ENCODE measurements at places on chromosomes 2 and 18.

DNA sequence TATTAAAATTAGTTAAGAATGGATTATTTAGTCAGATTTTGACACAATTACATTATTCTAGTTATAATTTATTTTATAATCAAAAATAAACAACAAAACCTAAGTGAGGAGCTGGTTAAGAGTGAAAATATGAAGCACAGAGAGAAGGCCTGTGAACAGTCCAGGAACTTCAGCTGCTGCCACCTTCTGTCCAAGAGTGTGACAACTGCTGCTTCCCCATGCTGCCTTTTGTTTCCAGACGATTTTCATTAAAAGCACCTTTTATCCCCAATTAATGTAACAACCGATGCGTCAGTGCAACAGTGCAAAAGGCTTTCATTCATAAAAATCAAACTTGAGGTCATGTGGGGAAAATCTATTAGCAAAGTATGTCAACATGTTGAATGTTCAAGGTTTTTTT is 363.6 kb downstream of the CTNNA2 start:
- DNase-seq, result no peak

DNA sequence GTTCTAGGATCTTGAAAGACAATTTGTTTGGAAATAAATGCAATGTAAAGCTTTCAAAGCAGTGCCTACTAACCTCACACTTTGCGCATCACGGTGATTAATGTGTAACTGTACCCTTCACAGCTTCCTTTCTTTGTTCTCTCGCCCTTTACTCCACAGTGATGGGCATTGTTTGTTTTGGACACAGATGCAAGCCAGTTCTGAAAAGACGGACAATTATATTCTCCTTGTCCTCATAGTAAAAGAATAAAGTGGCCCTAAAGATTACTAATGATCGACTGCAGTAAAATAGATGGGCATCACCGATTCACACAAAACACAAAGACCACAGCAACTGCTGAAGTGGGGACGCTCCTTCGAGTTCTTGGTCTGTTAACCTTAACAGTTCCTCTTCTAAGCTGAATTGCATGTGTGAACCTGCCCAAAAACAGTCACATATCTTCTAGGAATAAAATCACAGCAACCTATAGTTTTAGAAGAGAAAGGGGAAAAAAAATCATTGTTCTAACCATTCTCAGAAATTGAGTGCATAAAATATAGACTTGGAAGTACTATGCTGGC is 7.7 kb downstream of the L3MBTL4 start:
- DNase-seq, result no peak

DNA sequence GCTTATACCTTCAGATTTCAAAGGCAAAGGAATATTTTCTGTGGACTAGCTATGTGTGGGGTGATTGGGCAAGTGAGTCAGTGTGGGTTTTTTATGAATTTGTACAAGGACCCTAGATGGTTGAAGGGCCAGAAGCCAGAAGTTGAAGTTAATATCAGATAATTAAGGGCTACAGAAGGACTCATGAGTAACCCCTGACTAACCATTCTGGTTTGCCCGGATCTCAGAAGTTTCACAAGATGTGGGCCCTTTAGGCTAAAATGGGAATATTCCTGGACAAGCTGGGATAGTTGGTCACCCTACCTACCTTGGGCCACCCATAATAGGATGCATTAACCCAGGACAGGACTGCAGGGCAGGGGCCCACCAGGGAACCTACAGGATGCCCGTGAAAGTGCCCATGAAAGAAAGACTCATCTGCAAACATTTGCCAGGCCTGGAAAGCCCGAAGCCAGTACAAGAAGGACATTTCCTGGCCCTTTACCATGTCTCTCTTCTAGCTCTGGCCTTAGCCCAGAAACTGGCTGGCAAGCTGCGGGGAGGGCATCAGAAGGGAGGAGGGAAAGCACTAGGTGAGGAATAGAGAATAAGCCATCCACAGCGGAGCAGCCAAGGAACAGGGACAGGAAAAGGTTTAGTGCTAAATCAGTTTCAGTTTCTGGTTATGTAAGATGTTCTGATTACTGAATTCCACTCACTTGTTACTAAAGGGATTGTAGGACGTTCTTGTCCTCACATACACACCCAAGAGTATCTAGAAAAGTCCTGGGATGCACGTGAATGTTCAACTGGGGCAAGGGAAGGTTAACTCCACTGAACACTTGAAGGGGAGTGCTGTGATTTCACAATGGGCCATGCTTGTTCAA is 33.6 kb downstream of the GCG start:
- DNase-seq, result no peak

- DNase-seq, result no peak
Observed at GRCh38 chr2:198700319-198700718, 757.4 kb downstream of the SATB2 start.

GRCh38 chr18:33749834-33750233 is 171.8 kb downstream of the ASXL3 start:
- DNase-seq, result no peak

- no peak for DNase-seq
Observed at GRCh38 chr2:54000524-54000923, 29.7 kb upstream of the PSME4 start.

DNA sequence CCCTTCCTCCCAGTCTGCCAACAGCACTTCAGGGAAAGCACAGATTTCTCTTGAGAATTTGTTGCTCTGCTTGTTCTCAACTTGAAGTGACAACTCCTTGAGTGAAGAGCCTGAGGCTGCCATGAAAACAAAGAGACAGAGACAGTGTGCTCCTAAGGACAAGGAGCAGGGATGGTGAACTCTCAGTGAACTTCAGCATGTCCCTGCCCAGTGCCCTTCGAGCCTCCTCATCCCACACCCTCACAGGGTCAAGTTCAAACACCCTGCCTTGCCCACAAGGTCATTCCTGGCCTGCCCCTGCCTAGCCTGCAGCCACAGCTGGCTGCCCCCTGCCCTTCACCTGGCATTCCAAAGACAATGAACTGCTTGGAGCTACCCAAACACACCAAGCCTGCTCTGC is 343.5 kb upstream of the KLHL29 start:
- no peak for DNase-seq

- no peak for DNase-seq
Observed at GRCh38 chr2:160575368-160575767, 81.8 kb upstream of the RBMS1 start.

DNA sequence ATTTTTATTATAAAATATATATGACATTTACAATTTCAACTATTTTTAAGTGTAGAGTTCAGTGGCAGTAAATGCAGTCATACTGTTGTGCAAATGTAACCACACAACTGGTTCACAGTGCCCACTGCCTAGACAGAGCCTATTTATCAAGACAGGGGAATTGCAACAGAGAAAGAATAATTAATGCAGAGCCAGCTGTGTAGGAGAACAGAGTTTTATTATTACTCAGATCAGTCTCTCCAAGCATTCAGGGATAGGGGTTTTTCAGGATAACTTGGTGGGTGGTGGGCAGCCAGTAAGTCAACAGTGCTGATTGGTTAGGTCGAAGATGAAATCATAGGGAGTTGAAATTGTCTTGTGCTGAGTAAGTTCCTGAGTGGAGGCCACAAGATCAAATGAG is 200.3 kb downstream of the NYAP2 start:
- no peak for DNase-seq

DNA sequence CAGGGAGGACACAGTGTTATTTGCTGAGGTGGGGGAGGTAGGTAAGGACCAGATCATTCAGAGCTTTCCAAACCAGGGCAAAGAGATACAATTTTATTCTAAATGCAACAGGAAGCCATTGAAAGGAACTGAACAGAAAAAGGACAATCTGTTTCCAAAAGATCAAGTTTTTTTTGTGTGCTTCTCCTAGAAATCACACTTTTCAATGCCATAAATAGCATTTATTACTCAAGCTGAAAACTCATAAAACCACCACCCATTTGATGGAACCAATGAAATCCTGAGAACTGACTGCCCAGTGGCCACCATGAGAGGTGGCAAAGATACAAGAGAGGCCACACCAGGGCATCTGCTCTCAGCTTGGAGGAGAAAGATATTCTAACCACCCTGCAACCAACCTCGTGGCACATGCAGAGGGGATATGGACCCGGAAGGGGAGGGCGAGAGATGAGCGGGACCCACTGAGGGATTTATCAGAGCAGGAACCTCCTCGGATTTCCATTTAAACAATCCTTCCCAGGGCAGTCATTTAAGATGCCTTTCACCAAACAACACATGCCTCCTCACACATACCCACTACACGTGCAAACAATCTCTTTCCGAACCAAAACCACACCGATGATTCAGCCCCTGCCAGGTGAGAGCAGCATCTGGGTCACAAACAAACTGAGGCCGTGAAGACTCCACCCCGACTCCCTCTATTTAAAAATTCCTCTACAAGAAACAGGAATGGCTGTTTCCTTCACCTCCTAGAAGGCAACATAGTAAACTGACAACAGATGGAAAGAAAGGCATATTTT is 8.8 kb downstream of the CYB5A start:
- DNase-seq, result peak; percentile 27

DNA sequence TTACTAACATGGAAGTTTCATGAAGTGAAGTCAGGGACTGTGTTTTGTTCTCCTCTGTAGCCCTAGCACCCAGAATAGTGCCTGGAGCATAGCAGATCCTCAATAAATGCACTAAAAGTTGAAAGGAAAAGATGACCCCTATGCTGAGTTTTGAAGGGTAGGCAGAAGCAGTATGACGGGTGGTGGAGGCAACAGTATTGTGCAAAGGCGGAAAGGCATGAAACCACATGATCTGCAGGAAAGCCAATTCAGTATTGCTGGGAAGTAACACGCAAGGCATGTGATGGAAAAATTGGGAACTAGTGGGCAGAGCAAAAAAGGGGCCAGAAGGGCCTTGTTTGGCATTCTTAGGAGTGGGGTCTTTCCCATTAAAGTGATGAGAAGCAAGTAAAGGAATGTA is 23.1 kb downstream of the DTNB start:
- no peak for DNase-seq

DNA sequence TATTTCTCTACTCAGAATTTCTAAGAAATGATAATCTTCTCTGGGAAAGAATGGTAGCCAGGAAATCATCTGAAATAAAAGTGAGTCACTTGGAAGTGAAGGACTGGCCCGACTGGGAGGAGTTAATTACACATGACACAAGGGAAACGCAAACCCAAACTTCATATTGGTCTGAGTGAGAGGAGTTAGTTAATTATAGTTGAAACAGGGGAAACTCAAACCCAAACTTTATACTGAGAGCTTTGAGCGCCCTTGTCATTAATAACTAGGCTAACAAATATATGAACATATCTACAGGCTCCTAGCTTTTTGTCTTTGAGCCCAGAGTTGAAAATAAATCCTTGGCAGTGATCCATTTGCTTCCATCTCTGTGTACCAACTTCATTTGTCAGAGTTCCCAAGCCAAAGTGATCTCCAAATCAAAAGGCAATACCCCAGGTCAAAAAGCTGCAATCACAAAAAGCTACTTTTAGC is 187.8 kb upstream of the COL3A1 start:
- no peak for DNase-seq

- no peak for DNase-seq
Observed at GRCh38 chr2:223121283-223121682, 69.3 kb downstream of the KCNE4 start.

- DNase-seq, result no peak
Observed at GRCh38 chr2:195592105-195592504, 64.9 kb upstream of the SLC39A10 start.

GRCh38 chr2:101900375-101900774 is 91.4 kb upstream of the IL1R2 start:
- DNase-seq, result peak; percentile 4

GRCh38 chr18:61892683-61893308 is at the start of gene RNF152:
Gene RNF152, minus strand, starts transcription at chr18:61893007. Its CDS starts 76,544 bp downstream, at chr18:61816463.
- DNase-seq, result peak; percentile 4

DNA sequence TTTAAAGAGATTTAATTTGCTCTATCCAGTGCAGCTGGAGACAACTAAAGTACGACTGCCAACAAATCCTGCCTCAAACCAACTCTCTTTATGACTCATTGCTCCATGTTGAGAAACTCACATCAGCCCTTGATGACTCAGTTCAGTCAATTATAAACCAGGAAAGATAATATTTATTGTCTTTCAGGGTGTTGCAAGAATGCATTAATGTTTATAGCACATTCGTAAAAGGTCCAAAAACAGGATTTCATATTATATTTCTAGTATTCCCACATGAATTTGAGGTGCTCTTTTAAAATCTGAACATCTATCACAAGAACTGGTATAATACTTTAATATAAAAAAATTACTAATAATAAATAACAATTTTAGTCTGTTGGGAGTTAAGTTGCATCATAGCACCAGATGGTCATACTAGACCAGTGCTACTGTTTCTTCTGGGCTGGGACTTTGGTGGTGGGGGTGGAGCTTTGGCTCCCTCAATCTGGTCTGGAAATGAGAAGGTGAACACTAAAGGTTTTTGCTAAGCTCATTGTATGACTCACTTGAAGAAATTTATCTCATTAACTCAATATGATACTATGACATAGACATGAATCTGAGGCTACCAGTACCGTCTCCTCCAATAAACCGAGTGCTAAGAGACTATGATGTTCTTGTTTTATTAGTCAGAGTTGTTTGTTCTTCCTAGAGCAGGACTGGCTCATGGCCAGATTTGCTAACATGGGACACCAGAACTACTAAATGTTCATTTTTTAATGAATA is 26.6 kb upstream of the MAP3K20 start:
- DNase-seq, result peak; percentile 46

GRCh38 chr2:98948956-98949739 is 13.1 kb upstream of the CRACDL start:
- no peak for DNase-seq

- DNase-seq, result no peak
Observed at GRCh38 chr2:235659767-235660322, 166.0 kb downstream of the AGAP1 start.

GRCh38 chr2:30955516-30956132 is 148.4 kb upstream of the CAPN13 start:
- DNase-seq, result no peak

DNA sequence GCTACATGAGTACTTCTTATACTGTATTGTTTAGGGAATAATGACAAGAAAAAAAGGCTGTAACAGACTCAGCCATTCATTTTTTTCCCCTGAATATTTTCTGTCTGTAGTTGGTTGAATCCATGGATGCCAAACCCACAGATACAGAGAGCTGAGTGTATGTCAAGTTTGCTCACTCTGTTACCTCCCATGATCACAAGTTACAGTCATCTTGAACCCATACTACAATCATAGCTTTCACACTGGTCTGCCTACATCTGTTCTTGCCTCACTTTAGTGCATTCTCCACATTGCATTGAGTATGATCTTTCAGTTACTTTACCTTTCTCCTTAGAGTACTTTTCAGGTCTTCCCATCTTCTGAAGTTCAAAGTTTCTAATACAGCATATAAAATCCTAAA is 94.0 kb downstream of the BIRC6 start:
- no peak for DNase-seq

DNA sequence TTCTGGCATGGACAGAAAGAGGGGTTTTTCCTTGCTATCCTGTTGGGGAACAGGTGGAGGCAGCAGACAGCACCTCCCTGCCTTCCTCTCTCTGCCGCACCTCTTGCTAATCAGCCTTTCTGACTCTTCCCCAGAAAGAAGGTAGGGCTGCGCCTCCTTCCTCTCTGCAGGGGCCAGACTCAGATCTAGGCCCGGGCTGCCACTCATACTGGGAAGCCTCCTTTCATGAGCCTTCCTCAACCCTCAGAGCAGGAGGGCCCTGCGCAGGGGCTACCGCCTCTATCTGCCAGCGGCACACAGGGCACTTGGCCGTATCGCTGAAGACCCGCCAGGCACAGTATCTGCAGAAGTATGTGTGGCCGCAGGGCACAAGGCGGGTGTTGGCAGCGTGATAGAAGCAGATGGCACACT is 7.1 kb downstream of the NEURL3 start:
- DNase-seq, result no peak

- DNase-seq, result no peak
Observed at GRCh38 chr18:70172225-70172624, 33.3 kb downstream of the RTTN start.

Data from stimulated activated CD8-positive, alpha-beta memory T cell treated with anti-CD3 and anti-CD28 coated beads, Interleukin-15, amount 100 ng/mL, for 48 hours (primary cell).